ENCODE measurements at places on chromosomes 4 and X.

DNA sequence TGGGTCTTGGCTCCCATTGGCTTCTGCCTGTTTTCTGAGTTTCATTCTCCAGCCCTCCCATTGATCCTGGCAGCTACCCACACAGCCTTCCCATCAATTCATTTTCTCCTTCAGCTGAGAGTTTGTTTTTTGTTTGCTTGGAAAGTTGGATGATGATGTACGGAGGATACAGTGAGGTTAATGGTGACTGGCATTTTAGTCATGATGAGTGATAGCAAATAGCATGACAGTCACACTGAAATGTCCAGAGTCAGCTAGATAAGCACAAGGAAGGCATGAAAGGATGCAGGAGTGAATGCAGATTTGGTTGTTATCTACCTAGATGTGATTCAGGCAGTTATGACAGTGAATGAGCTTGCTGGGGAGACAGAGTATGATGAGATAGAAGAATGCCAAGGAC, 30.6 kb upstream of the LCORL start:
- no peak for DNase-seq

GRCh38 chrX:134244043-134244442, 7.1 kb downstream of the CCDC160 start:
- DNase-seq: no peak

DNA sequence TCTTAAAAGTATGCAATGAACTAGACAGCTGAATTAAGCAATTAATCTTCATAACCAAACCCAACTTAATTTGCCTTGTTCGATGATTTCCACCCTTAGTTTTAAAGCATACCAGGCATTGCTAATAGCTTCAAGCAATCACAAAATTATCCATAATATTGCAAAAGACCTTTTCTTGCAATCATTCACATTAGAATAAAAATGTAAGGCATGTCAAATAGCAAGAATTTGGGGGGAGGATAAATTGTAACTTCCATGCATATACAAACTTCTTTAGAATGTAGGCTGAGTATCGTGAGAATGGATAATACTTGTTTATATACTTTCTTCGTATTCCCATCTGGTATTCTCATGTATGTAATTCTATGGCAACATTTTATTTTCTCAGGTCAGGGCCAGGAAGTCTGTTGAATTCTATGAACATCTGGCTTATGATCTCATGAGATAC, 28.7 kb upstream of the BMP2K start:
- DNase-seq: no peak

- DNase-seq: no peak
Observed at GRCh38 chrX:110006821-110007375, 4.0 kb downstream of the TMEM164 start.

GRCh38 chr4:87521757-87522374, 7.3 kb downstream of the SPARCL1 start:
- no peak for DNase-seq

GRCh38 chr4:116150152-116150551, 935.2 kb downstream of the TRAM1L1 start:
- no peak for DNase-seq

DNA sequence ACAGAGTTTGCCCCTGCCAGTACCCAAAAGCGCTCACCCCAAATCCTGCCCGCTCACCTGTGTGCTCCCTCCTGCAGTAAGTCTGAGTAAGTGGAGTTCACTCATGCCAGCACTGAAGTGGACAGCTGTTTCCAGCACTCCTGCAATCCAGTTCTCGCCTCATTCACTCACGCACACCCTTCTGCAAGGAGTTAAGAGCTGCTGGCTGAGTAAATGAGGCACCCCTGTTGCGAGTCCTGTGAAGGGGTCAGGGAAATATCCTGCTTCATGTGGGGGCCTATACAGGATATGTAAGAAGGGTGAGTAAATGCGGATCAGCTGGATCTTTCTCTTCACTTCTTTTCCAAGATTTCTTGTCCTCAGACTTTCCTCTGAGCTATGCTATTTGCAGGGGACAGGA, 23.5 kb downstream of the CXCL8 start:
- DNase-seq: no peak
